HT-29 (cell line): ENCODE measurements at places on chromosomes 12 and 14.

DNA sequence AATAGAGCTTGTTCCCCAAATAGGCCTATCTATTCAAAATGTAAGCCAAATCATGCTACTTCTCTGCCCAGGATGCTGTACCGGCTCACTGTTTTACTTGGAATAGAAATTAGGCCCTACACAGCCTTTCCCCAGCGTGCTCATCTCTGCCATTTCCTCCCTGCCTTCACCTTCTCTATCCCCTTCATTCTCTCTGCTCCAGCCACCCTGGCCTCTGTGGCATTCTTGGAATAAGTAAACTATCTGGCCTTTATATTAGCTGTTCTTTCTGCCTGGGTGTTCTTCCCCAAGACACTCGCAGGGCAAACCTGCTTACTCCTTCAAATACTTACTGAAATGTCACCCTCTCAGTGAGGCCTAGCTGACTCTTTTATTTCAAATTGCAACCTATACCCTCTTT, 30.9 kb upstream of the DYRK2 start:
- DNase-seq: no peak

DNA sequence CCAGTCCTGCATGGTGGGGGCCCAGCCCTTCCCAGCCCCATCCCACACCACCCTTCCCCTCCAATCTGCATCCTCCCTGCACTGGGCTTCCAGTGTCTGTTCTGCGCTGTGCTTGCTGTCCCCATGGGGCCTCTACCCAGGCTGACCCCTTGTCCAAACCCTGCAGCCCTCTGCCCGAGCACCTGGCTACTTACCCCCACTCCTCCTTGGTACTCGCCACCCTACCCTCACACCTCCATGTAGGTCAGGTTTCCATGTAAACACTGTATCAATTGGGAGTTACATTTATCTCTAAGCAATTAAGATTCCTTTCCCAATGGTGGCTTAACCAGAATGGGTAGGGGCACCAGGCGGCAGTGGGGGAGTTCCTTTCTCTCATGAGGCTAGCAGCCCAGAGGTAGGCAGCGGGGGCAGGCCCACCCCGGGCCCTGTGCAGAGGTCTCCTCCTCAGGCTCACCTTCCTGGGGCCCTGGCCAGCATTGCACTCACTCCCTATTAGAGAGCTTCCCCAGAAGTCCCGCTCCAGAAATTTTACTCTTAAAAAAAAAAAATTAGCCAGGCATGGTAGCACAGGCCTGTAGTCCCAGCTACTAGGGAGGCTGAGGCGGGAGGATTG, 76.6 kb upstream of the CCND2 start:
- DNase-seq: no peak

- no peak for DNase-seq
Observed at GRCh38 chr12:124679047-124679446, 111.6 kb upstream of the NCOR2 start.

- no peak for DNase-seq
Observed at GRCh38 chr12:130792821-130793553, 46.1 kb downstream of the STX2 start.

DNA sequence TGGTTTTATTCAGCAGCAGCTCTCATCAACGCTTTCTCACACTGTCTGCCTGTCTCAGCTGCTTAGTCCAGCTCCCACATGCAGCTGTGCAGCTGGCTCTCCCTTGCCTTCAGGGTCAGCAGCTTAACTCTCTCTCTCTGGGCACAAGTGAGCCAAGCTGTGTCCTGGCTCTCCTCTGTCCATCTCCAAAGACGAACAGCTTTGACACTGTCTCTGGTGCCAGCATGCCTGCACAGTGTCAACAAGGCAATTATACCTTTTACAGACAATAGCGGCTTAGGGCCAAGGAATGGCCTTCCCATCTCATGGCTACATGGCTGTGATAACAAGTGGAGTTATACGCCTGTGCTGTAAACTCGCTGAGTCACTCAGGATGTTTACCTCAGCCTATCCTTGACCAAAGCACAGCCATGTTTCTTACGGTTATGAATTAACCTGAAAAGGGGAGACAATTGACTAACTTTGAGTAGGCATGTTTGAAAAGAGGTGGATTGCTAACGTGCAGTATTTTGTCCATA, 38.4 kb upstream of the MANSC4 start:
- DNase-seq: no peak

GRCh38 chr12:67742461-67742860, 93.9 kb downstream of the DYRK2 start:
- no peak for DNase-seq

GRCh38 chr12:130498589-130499385, 161.1 kb downstream of the PIWIL1 start:
- no peak for DNase-seq

DNA sequence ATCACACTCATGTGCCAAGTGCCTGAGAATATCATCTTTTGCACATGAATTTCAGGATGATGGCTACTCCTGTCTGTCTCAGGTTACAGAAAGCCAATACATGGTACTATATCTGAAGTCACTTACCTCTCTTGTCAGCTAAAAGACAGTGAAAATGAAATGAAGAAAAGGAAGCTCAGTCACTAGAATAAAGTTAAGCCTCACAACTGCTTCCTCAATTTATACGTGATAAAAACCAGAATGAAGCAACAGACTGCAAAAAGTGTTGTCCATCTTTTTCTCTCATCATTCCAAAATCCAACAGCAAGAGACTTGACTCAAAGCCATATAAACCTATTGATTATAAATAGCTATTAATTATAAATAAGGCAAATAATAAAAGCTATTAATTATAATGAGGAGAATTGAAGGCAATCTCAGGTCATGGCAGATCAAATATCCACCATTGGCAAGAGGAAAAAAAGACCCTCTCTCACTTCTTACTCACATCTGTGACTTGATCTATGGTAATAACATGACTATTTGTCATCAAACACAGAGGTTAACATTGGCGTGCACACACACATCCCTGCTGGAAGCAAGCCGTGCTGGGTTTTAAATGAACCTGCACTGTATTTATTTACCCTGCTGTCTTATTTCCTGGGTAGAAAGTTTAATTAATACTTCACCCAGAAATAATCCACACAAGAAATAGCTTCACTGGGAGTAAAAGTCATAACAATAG, 10.0 kb downstream of the NIN start:
- DNase-seq: no peak
